ENCODE measurements at places on chromosomes 4 and X. TPM values are rescaled to one million over a fixed set of nuclear protein-coding genes. Genes with fewer than 3 reads are reported as not detected.

DNA sequence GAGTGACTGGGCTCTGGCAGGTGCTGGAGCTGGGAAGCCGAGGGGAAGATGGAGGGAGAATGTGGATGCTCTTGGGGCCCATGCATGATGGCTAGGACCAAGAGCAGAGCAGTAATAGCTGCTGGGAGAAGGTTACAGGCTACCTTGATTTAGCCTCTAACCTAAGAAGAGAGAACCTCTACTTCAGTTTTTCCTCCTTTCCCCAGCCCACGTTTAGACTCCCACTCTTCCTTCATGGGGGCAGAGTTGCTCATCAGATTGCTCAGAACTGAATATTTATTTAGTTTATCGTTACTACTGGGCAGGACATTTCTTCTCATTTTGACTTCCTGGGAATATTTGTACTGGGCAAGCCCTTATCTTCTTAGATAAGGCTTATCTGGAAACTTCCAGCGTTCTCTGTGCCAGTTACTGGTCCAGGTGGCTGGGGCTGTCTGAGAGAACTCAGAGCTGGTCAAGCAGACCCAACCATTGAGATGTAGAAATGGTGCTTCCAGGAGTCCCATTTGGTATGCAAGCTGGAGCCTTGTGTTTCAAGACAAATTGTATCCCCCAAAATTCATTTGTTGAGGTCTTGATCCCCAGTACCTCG, 442.9 kb upstream of the BOD1L1 start:
- H3K36me3 ChIP-seq, result peaks cover 15% of the 10 kb centered on the region
- H3K27ac ChIP-seq, result no peak overlapping the region
- H3K4me1 ChIP-seq, result no peaks in the 10 kb centered on the region

DNA sequence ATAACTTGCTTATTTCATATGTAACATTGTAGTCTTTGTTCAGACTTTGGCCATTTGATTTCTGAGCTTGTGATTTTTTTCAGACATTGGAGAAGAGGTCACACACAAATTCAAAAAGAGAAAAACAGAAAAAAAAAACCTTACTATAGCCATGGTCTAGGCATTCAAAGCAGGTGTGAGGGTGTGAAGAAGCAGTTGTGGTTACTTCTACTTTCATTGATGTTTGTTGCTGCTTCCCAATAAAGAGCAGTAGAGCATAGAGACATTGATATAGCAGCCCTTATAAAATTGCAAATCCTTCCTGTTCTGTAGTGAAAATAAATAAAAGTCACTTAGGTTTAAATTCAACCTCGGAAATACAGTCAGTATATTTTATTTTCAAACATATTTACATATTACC, 671.6 kb downstream of the GRXCR1 start:
- H3K27ac ChIP-seq, result no peak overlapping the region
- DNase-seq, result no peak
- no peak overlapping the region for H3K4me3 ChIP-seq
- no peaks in the 10 kb centered on the region for H3K27me3 ChIP-seq
- H3K36me3 ChIP-seq, result no peaks in the 10 kb centered on the region

DNA sequence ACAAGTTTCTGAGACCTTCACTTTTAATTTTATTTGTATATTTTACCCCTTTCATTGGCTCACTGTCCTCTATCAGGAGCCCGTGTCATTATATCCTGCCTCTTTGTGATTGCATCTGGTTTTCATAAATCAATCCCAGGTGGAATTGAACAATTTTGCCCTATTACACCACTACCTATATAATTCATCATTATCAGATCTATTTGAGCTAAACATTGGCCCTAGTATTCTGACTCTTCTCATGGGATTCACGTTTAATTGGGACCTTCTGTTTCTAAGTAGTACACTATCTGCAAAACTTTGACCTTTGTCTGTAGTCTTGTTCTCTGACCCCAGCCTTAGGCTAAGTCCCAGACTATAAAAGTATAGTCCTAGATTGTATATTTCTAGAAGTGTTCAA, 114.1 kb downstream of the FAT4 start:
- no peak overlapping the region for H3K4me3 ChIP-seq
- no peaks in the 10 kb centered on the region for H3K4me1 ChIP-seq
- H3K36me3 ChIP-seq, result no peaks in the 10 kb centered on the region
- H3K27ac ChIP-seq, result no peak overlapping the region
- DNase-seq, result no peak
- H3K27me3 ChIP-seq, result no peaks in the 10 kb centered on the region

- no peak overlapping the region for H3K4me3 ChIP-seq
- H3K36me3 ChIP-seq, result no peaks in the 10 kb centered on the region
- no peaks in the 10 kb centered on the region for H3K27me3 ChIP-seq
- H3K4me1 ChIP-seq, result peaks cover 5% of the 10 kb centered on the region
Measured at GRCh38 chr4:25180524-25181131, 20.4 kb upstream of the SEPSECS start.

- H3K4me3 ChIP-seq, result no peak overlapping the region
- H3K27ac ChIP-seq, result no peak overlapping the region
Measured at GRCh38 chr4:87718217-87718835, 68.2 kb downstream of the DMP1 start.

- no peaks in the 10 kb centered on the region for H3K36me3 ChIP-seq
- H3K27me3 ChIP-seq, result no peaks in the 10 kb centered on the region
- no peak for DNase-seq
- no peak overlapping the region for H3K27ac ChIP-seq
- no peaks in the 10 kb centered on the region for H3K4me1 ChIP-seq
Measured at GRCh38 chr4:44326741-44327140, 121.9 kb downstream of the KCTD8 start.

DNA sequence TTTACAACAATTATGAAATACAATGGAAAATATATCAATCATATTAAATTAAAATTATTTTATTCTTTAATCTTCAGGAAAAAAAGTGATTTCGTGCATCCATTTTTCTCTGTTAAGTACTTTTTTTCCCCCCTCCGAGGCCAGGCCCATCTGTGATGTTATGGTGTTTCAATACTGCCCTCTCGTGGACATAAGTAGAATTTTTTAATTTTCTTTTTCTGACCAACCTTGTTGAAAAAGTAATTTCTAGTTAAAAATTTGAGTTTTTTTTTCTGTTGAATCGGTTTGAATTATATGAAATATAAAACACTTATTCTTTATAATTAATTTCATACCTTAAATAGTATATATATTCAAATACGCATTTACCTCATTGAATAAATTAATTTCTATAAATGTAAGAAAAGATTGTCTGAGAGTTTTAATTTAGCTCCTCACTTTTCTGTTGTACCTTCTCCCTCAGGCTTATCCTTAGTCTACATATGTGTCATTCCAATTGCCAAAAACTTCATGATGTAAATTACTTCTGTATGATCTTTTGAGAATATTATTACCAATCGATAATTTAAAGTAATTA, 175.8 kb upstream of the TECRL start:
- H3K27me3 ChIP-seq, result no peaks in the 10 kb centered on the region
- no peak for DNase-seq
- no peak overlapping the region for H3K4me3 ChIP-seq
- H3K27ac ChIP-seq, result no peak overlapping the region
- H3K4me1 ChIP-seq, result no peaks in the 10 kb centered on the region
- H3K36me3 ChIP-seq, result peaks cover 7% of the 10 kb centered on the region

DNA sequence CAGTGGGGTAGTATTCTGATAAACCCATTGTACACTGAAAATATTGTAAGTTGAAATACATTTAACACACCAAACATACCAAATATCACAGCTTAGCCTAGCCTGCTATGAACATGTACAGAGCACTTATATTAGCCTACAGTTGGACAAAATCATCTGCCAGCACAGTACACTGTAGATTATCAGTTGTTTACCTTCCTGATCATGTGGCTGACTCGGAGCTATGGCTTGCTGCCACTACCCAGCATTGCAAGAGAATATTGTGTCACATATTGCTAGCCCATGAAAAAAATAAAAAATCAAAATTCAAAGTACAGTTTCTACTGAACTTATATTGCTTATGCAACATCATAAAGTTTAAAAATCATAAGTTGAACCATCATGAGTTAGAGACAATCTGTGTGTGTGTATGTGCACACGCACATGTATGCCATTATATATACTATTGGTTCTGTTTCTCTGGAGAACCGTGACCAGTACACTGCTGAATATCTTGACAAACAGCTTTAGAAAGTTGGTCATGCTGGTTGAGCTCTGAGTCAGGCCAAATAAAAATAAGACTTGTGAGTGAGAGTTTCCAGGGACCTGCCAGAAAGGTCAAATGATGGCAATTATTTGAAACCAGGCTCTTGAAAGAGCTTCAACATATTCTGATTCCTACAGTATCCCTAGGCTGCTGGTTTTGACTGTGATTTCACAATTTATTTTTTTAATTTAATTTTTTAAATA, 238.5 kb downstream of the PRR32 start:
- no peak overlapping the region for H3K4me3 ChIP-seq
- no peak for DNase-seq
- H3K36me3 ChIP-seq, result no peaks in the 10 kb centered on the region
- H3K4me1 ChIP-seq, result no peaks in the 10 kb centered on the region
- no peak overlapping the region for H3K27ac ChIP-seq

- H3K4me3 ChIP-seq, result no peak overlapping the region
- H3K4me1 ChIP-seq, result no peaks in the 10 kb centered on the region
- H3K27me3 ChIP-seq, result no peaks in the 10 kb centered on the region
- DNase-seq, result no peak
Measured at GRCh38 chr4:101724093-101724492, 66.4 kb upstream of the BANK1 start.

- peaks cover 24% of the 10 kb centered on the region for H3K27me3 ChIP-seq
- H3K4me1 ChIP-seq, result no peaks in the 10 kb centered on the region
- no peaks in the 10 kb centered on the region for H3K36me3 ChIP-seq
- no peak for DNase-seq
- H3K4me3 ChIP-seq, result no peak overlapping the region
Measured at GRCh38 chrX:110403441-110404238, 45.0 kb downstream of the RTL9 start.

DNA sequence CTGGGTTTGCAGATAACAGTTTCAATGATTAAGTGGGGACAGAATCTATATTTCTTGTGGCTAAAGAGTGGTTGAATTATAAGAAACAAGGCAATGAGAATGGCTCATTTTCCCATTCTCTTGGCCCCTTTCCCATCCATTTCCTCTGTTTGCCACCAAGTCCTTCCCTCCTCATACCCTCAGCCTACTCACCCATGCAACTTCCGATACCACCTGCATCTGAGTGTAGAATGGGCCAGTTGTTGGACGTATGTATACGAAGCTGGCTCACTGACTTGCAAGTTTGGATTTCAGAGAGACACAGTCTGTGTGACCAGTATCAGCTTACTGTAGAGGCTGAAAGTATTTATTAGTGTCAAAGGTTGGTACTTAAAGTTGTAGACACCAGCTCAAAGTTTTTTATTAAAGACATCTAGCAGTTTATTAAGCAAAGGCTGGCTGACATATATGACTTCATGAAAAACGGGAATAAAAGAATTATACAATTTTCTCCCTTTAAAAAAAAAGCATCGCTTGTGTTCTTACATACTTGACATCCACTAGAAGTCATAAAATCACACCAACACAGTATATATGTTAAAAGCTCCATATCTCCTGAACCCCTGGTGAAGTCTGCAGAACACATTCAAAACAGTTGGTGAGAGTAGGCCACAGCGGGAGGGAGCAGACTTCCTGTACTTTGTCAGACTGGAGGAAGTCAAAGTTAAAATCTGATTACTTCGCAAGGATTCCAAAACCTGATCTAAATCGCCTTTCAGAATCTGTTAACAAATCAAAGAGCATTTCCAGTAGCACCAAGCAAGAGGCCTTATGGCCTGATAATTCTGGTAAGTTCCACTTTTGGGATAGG, 22.4 kb upstream of the STIM2 start:
- H3K27ac ChIP-seq, result no peak overlapping the region
- H3K4me1 ChIP-seq, result peaks cover 4% of the 10 kb centered on the region
- no peak overlapping the region for H3K4me3 ChIP-seq
- no peaks in the 10 kb centered on the region for H3K27me3 ChIP-seq

DNA sequence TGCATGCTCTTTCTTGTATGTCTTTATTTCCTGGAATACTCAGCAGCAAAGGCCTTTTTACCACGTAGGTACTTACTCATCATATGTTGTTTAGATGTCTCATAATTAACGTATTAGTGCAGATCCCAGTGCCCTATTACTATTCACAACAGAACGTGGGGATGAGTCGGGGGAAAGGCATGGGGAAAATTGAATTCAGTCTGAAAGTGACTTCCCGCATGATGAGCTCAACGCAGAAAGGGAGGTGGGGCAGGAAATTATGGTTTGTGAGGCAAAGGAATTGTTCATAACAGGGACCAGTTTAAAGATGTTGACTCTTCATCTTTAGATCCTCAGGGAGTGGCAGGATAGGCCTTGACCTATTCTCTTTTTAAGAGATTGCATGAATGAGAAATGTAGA, 2.0 kb upstream of the TMPRSS11D start:
- H3K4me1 ChIP-seq, result peaks cover 22% of the 10 kb centered on the region
- H3K36me3 ChIP-seq, result no peaks in the 10 kb centered on the region
- H3K27me3 ChIP-seq, result no peaks in the 10 kb centered on the region
- no peak for DNase-seq

DNA sequence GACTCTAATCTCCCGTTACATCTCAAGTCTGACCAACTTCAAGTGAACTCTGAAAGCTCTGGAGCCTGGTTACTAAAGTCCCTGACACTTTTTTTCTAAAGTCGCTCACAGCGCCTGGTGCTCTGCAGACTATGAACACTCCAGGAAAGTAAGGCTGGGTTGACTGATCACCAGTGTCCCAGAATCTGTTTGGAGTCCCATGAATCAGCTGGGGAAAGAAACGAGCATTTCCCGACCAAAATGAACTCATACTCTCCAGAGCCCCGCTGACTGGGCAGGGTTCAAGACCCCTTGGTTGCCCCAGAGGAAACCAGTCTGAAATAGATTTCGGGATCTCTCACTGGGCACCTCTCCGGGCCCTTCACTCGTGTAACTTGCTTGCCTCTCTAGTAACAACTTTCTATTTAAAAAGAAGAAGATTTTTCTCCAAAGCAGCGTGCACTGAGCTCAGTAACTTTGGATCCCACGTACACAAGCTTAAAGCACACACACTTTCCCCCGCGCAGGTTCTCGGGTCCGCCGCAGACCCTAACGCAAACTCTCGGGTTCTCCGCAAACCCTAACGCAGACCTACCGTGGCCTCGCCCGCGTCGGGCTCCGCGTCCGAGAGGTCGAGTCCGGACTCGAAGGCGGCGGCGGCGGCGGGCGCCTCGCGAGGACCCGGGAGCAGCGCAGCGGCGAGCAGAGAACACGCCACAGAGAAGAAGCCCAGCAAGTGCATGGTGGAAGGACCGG, 964 bp downstream of the VEGFC start:
- H3K4me1 ChIP-seq, result no peaks in the 10 kb centered on the region
- DNase-seq, result no peak
- H3K36me3 ChIP-seq, result peaks cover 11% of the 10 kb centered on the region
- H3K27me3 ChIP-seq, result peaks cover 41% of the 10 kb centered on the region

DCAF4L1 gene
- 1.4 TPM for total RNA-seq

TRAPPC11 gene
- total RNA-seq, result 47.0 TPM

SPIN2A gene
- 0.50 TPM for total RNA-seq

GRIA2 gene
- total RNA-seq, result not detected

MAGEC3 gene
- not detected for total RNA-seq

TACR3 gene
- not detected for total RNA-seq

FAM184B gene
- not detected for total RNA-seq

PRRG3 gene
- total RNA-seq, result not detected

MAGEA9B gene
- not detected for total RNA-seq

SLC49A3 gene
- total RNA-seq, result 15.9 TPM

TNIP3 gene
- 4.5 TPM for total RNA-seq

SYTL5 gene
- not detected for total RNA-seq

ARMCX6 gene
- 41.5 TPM for total RNA-seq

Data from natural killer cell treated with Interleukin-12 subunit alpha and Interleukin-12 subunit beta and Interleukin-15 and Interleukin-18, amount 100 ng/mL, for 72 hours (primary cell).